ENCODE measurements at places on chromosomes 6 and 20. TPM values are rescaled to one million over a fixed set of nuclear protein-coding genes. Genes with fewer than 3 reads are reported as not detected.

Gene PMEPA1
- 27.1 TPM for polyA plus RNA-seq

Gene CYB5R4
- polyA plus RNA-seq: 10.8 TPM

Gene MEP1A
- 0.12 TPM for polyA plus RNA-seq

Gene CALHM4
- polyA plus RNA-seq: not detected

Gene HLA-DRB5
- polyA plus RNA-seq: 2.6 TPM

Gene BEND6
- 0.86 TPM for polyA plus RNA-seq

Gene TXLNB
- 80.4 TPM for polyA plus RNA-seq

Gene TSBP1
- polyA plus RNA-seq: not detected

Gene TRIM10
- polyA plus RNA-seq: 0.21 TPM

Gene BHLHE23
- not detected for polyA plus RNA-seq

Gene CBLN4
- polyA plus RNA-seq: 0.45 TPM

Gene TAF4
- 14.3 TPM for polyA plus RNA-seq

Gene DNMT3B
- polyA plus RNA-seq: 5.0 TPM

Gene SUMO4
- 0.24 TPM for polyA plus RNA-seq

Gene HAO1
- not detected for polyA plus RNA-seq

Gene CCM2L
- polyA plus RNA-seq: 7.8 TPM

Gene DDX43
- 0.27 TPM for polyA plus RNA-seq

Gene RHAG
- 0.56 TPM for polyA plus RNA-seq

Gene RAD21L1
- polyA plus RNA-seq: not detected

Gene IPCEF1
- polyA plus RNA-seq: 0.75 TPM

Gene AAR2
- 27.0 TPM for polyA plus RNA-seq

Gene GHRH
- not detected for polyA plus RNA-seq

Gene JPH2
- 89.0 TPM for polyA plus RNA-seq

Gene SLC22A16
- 0.15 TPM for polyA plus RNA-seq

Gene KCNK5
- polyA plus RNA-seq: 0.78 TPM

Gene TUBB1
- 0.73 TPM for polyA plus RNA-seq

Gene SYCP2
- polyA plus RNA-seq: 4.2 TPM

Gene HDGFL1
- polyA plus RNA-seq: 0.05 TPM

Gene VNN1
- 0.64 TPM for polyA plus RNA-seq

Gene CABLES2
- polyA plus RNA-seq: 6.2 TPM

Gene SLC35B2
- polyA plus RNA-seq: 34.0 TPM

Gene COL11A2
- 37.7 TPM for polyA plus RNA-seq

Gene HMGCLL1
- polyA plus RNA-seq: 6.0 TPM

Gene PLN
- polyA plus RNA-seq: 4.1 TPM

Gene TGM3
- polyA plus RNA-seq: 0.61 TPM

Gene MDFI
- 78.1 TPM for polyA plus RNA-seq

Gene NOL4L
- 15.8 TPM for polyA plus RNA-seq

Gene HSD17B8
- 10.9 TPM for polyA plus RNA-seq

Gene ETV7
- polyA plus RNA-seq: 0.12 TPM

Gene ADGB
- polyA plus RNA-seq: not detected

Gene RBBP8NL
- 0.52 TPM for polyA plus RNA-seq

Gene INSM1
- 0.15 TPM for polyA plus RNA-seq

Gene C6orf47
- 18.9 TPM for polyA plus RNA-seq

Gene EMILIN3
- polyA plus RNA-seq: 72.4 TPM

Gene SUPT3H
- polyA plus RNA-seq: 13.7 TPM

Gene TCF15
- polyA plus RNA-seq: 7.7 TPM

Gene IL17F
- not detected for polyA plus RNA-seq

Gene RNF144B
- 5.1 TPM for polyA plus RNA-seq

Gene MLIP
- 56.2 TPM for polyA plus RNA-seq

Gene GPR6
- polyA plus RNA-seq: not detected

Gene TRIM38
- polyA plus RNA-seq: 6.2 TPM

Gene PKIB
- 2.4 TPM for polyA plus RNA-seq

Gene ULBP3
- polyA plus RNA-seq: 2.6 TPM

Gene ADGRF1
- not detected for polyA plus RNA-seq

Gene HLA-G
- polyA plus RNA-seq: 0.41 TPM

Gene BNIP5
- polyA plus RNA-seq: not detected

Gene SULF2
- polyA plus RNA-seq: 121 TPM
